Mucosa of gallbladder (tissue), 1 donor: ENCODE measurements at places on chromosomes 6 and 20. TPM values are rescaled to one million over a fixed set of nuclear protein-coding genes. Genes with fewer than 3 reads are reported as not detected.
A peak's percentile ranks its signal among the peaks of the same experiment; 100 is the strongest.

GRCh38 chr6:41075651-41076626 lies 3.2 kb downstream of the NFYA start:
- no peak for DNase-seq

- DNase-seq: no peak
Measured at GRCh38 chr6:27288136-27289044, 23.7 kb downstream of the POM121L2 start.

GRCh38 chr6:148328876-148329555 lies 13.6 kb upstream of the SASH1 start:
- no peak for DNase-seq

DNA sequence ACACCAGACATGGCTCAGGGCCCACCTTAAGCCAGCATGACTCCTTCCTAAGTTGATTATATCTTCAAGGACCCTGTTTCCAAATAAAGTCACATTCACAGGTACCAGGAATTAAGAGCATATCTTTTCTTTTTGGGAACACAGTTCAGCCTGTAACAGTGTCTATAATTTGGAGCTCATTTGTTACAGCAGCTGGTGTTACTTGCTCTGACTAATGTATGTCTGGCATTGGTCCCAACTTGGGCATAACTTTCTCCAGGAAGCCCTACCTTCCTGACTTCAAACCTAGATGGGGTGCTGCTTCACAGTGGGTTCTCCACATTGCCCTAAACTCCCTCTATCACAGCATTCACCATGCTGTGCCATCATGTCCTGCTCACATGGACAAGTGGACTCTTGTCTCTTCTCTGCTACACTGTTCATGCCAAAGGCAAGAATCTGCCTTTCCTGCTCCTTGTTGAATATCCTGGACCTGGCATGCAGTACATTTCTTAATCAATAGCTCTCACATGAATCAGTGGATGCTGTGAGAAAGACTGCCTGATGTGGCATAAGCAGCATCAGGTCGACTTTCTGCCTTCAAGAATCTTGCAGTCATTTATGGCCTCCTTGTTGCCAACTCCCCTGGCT lies 117.4 kb upstream of the FOXA2 start:
- no peak for DNase-seq

GRCh38 chr6:36110050-36110449 lies 20.3 kb upstream of the MAPK13 start:
- no peak for DNase-seq

DNA sequence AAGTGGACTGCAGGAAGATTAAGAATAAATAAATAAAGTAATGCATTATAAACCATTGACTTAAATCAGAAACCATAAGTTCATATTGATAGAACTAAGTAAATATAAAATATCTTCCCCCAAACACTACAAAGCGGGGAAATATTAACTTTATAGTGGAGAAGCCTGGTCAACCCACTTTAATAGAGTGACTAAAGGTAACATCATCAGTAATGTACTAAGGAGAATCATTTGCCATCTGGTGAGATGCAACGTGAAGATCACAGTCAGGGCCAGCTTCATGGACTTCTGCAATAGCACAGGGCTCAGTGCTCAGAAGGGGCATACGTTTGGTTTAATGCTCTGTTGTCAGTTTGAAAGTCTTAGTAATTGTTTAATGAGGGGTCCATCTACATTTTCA lies 58.8 kb upstream of the CD83 start:
- DNase-seq: no peak

GRCh38 chr20:62742979-62743776 lies 34.5 kb downstream of the NTSR1 start:
- no peak for DNase-seq

DNA sequence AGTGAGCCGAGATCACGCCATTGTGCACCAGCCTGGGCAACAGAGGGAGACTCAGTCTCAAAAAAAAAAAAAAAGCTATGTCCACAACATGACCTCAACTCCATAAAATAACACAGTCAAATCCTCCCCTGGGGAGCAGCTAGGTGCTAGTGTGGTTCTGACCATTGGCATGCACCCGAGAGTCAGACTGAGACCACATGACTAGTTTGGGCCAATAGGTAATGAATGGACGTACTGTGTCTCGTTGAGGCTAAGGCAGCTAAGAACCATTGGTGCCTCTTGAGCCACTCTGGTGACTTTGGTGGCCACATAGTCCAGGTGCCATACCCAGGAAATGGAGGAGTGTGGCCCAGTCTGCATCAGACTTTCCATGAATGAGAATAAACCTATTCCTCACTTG lies 40.3 kb downstream of the ATP9A start:
- no peak for DNase-seq

DNA sequence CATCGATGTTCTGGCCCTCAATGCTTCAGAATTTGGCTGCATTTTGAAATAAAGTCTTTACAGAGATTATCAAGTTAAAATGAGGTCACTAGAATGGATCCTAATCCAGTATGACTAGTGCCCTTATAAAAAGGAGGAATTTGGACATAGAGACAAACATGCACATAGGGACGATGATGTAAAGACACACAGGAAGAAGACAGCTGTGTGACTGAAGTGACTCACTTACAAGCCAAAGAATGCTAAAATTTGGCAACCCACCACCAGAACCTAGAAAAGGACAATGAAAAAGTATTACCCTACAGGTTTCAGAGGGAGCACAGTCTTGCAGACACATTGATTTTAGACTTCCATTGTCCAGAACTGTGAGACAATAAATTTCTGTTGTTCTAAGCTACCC lies 322.8 kb upstream of the GJE1 start:
- no peak for DNase-seq

GRCh38 chr6:22302838-22303237 lies 6.0 kb upstream of the PRL start:
- no peak for DNase-seq

LY6G6D gene
- total RNA-seq: not detected

GRCh38 chr6:158938220-158938619 lies 61.8 kb downstream of the RSPH3 start:
- DNase-seq: no peak

- peak; percentile 92 for DNase-seq
Measured at GRCh38 chr6:36914227-36914794, 28.6 kb downstream of the C6orf89 start.

- no peak for DNase-seq
Measured at GRCh38 chr20:2887715-2888114, 14.4 kb downstream of the PTPRA start.

DNA sequence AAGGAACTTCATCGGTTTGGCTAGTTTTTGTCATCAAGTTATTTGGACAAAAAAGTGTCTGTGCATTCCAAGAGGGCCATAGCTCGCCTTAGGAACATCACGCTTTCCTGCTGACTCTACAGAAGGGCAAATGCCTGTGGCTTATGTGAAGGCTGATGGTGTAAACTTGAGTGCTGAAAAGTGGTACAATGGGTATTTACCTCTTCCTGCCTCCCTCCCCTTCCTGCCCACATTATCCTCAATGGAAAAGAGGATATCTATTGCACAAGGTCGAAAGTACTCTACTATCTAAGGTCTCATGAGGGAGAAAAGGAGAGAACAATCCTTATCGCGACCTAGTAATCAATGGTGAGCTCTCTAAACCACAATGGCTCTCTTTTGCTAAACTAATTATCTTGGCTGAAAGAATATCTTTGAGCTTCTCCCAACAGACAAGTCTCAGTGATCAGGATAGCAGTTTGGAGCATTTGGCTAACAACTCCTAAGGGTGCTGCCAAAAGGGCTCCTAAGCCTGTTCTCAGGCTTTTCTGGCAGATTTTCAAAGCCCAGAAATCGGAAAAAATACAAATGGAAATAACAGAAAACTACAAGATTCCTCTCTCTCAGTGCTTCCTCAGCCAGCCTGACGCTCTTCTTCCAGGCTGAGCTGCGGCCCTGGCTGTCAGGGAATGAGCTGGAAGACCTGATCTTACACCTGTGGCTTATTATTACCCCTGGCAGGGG lies 42.6 kb upstream of the ENPP1 start:
- DNase-seq: no peak

GGTLC1 gene
- total RNA-seq: 0.40 TPM

MSH5 gene
- total RNA-seq: 19.7 TPM

DNA sequence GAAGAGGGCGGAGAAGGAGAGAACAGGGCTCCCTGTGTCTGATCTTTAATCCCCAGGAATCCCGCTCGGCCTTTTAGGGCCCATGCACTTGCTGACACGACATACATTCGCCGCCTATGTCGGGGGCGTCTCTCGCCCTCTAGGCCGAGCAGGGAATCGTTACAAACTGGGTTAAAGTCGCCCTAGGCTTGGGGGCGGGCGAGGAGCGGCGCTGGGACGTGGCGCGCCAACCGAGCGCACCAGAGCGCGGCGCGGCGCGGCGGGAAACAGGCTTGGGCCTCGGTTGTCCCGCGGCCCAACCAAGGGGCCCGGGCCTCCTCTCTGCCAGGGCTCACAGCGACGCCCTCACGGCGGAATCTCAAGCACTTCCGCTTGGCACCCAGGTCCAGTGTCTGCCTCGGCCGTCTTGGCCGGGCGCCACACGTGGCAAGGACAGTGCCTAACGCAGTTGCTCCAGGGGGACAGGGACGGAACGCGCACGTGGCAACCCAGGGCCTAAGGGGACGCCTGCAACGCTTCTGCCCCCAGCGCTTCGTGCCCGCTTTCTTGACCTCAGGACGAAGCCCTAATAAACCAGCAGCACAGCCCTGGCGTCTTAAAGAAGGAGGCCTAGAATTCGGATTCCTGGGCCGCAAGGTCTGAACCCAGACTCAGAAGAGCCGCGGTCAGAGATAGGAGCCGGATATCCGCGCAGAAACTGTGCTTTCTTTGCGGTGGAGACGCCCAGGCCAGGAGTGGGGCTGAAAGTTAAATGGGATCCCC lies 71.5 kb downstream of the NCR2 start:
- no peak for DNase-seq

CCM2L gene
- 5.6 TPM for total RNA-seq

DNA sequence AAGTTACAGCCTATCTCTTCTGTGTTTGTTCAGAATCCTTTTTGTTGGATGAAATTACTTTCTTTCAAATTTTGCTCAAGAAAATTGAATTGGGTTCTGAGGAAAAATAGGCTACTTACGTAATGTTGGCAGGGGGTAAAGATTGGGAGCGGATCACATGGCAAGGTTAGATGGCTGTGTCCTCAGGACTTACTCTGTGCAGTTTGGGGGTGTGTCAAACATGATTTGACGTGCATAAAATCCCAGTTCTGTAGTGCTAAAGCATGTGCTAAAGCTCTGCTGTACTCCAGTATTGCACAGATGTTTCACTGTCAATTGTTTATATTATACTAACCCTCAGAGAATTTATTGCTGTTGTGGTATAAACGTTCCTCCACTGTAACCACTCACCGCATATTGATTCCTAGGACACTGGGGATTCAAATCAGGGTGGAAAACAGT lies 2.6 kb downstream of the NT5E start:
- no peak for DNase-seq

DNA sequence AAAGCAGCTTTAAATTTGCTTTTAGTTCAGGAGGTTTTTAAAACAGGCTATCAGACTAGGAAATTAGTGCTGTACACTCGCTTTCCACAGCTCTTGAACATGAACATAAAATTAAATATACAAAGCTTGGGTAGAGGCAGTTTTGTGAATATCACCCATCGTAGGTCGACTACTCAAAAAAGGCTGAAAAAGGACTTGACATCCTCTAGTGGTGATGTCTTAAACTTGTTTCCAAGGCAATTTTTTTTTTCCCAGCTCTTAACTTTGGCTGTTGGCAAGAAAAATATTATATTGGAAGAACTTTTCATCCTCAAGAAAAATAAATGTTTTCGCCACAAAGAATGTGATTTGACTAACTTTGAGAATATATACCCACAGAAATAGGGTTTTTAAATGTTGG lies 2.9 kb downstream of the MAP7 start:
- no peak for DNase-seq

DNA sequence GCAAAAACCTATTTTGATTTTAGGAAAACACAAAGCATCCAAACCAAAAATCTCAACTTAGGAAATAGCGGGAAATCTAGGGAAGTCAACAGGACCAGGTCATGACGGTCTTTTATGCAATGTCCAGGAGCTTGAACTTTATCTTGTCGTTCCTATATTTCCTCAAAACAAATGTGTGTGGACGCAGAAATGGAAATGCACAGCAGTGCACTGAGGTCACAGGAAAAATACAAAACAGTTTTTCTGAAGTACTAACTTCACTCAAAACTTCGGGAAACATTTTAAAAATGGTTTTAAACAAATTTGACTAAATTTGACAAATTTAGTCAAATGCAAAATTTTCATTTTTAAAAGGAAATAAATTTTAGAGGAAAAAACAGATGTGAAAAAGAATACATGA lies 5.5 kb upstream of the SLC17A2 start:
- no peak for DNase-seq

CCN6 gene
- total RNA-seq: not detected

DNA sequence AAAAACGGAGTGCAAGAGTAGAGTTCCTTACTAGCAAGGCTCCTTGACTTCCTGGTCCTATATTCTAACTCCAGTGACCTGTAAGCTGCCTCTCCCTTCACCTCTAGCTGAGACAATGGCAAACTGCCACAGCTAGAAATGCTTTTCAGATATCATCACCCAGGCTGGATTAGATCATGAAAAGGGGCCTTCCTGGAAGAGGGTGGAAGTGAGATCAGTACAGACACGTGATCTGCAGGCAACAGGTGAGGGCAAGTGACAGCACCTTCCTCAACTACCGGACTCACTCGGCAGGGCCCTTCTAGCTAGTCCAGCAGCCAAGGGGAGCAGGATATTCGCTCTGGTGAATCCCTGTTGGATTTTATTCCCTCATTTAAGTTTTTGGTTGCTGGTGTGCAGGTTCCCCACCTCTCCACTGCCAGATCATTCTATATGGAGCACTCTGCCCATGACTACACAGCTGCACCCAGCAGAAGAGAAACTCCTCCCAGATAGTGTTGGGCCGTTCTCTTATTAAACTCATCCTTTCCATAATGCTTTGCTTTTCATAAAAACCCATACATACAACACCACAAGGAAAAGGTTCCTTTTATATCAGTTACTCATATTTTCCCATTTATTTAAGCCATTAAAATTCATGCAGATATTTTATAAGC lies 26.4 kb upstream of the FAM83C start:
- peak; percentile 88 for DNase-seq

GRCh38 chr20:51731731-51732095 lies 36.5 kb downstream of the ATP9A start:
- DNase-seq: no peak

- DNase-seq: no peak
Measured at GRCh38 chr20:3775457-3776108, 5.7 kb downstream of the SPEF1 start.

PI3 gene
- not detected for total RNA-seq

DNA sequence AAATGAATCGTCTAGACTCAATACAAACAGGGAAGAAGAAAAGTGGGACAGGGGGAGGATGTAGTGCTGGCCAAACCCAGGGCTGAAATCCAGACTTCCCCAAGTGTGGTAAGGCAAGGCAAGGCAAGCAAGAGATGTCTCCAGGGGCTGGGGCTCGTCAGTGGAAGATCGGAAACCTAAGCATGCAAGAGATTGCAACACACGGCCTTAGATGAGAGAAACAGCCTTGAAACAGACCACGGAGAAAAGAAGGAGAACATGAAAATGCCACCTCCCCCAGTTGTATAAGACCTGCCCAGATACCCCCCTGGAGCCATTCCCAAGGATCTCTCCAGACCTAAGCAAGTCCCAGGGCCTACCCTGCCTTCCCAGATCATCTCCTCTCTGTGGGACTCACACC lies 20.0 kb downstream of the VEGFA start:
- peak; percentile 66 for DNase-seq

GRCh38 chr20:34871966-34872621 lies 562 bp downstream of the GGT7 start:
- DNase-seq: no peak
